Dermis microvascular lymphatic vessel endothelial cell (primary cell): ENCODE measurements at places on chromosomes 5 and 9. TPM values are rescaled to one million over a fixed set of nuclear protein-coding genes. Genes with fewer than 3 reads are reported as not detected.

DNA sequence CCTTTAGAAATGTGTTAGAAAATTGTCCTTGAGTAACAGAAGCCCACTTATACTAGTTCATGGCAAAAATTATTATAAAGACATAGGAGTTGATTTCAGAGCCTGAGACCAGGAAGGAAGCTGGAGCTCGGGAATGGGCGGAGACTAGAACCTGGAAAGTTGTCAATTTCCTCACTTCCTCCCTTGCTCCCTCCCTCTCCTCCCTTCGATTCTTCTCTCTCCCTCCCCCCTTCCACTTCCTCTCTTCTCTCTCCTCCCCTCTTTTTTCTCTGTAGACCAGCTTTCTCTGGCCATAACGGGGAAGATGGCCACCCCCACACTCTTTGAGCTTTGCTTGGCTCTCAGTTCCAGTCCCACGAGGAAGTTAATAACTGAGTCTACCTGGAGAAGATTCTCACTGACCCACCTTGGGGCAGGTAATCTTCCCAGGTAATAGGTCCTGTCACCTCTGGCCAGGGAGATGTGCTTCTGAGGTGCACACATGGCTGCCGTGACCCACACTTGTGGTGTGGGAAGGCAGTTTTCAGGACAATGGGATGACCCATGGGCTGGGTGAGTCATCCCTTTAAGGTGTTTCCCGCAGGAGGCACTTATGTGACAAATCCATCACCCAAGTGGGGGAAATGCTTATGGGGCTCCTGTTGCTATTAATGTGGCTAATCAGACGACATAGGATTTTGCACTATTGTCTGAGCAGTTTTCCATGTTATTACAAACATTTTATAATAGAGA lies 78.7 kb downstream of the HSPA4 start:
- DNase-seq = peak; percentile 20

GRCh38 chr9:26163931-26164330 lies 485.7 kb upstream of the TUSC1 start:
- DNase-seq = no peak

DNA sequence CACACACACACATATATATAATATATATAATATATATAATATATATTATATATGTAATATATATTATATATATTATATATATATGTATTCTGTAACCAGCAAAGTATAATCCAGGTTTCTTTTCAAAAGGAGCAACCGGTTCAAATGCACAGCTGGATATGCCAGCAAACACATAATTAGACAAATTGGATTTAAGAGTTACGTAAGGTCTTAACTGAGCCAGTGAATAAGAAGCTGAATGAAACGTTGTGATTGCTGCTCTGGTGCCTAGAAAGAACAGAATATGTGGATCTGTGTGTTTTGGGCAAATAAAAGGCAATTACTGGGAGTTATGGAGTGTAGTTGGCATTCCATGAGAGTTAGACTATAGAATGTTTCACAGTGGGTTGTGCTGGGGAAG lies 178.1 kb downstream of the SLF1 start:
- no peak for DNase-seq

DNA sequence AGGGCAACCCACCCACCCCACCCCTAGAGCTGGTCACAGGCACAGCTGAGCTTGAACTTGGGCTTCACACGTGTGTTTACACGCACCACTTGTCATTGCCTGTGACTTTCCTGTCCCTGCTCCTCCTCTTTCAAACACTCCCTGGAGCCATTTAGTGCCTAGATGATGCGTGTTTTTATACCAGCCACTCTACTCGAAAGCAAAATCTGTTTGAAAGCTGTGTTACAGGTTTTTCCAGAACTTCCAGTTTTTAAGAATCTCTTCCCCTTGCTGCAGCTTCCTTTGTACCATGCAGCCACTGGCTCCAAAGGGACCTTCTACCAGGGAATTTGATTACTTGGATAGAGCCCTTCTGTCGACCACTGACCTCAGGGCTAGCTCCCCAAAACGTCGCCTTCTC lies 78.8 kb upstream of the SPRY4 start:
- no peak for DNase-seq

DNA sequence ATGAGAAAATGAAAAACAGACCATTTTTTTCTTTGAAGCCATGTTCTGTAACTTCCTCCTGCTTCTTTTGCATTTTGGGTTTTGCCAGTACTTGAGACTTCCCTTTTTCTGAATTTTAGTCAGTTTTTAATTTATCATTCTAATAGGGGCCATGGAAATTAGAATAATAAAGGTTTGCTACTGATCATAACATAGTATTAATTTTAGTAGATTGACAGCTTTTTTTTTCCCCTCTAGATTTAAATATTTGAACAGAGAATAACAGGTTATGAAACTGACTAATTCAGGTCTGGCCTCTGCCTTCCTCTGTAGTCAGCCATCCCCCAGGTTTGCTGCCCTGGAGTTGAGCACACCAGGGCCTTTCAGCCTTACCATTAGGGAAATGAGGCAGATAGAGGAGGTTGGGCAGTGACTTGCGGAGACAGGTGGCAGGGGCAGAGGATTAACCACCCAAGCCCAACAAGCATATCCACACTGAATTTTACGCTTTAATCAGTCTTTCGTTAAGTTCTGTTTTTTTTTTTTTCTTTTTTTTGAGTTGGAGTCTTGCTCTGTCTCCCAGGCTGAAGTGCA lies 80.1 kb upstream of the TNFAIP8 start:
- no peak for DNase-seq

DNA sequence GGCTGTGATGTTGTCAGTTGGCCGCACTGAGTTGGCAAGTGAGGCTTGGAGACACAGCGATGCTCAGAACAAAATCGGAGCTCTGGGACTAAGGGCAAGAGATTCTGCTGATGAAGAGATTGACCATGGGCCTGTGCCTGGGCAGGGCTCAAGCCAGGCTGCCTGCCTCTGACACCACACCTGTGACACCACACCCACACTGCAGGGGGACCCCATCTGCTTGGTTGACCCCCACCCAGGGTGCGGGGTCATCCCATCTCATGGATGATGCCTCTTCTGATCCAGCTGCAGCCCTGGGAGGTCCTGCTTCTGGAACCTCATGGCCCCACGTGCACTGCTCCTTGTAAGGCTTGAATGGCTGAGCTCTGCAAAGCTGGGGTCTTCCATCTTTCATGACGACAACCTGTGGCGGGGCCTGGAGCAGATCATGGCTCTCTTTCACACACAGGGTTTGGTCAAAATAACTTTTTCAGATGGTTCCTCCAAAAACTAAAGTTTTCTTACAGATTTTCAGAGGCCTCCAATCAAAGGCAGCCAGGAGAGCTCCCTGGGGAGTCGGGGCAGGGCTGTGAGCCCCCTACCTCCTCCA lies 185.2 kb downstream of the GADD45G start:
- DNase-seq = no peak

- DNase-seq = no peak
These were observed 62.0 kb downstream of the ENC1 start for GRCh38 chr5:74578356-74579044.

GRCh38 chr9:98660541-98660940 lies 48.2 kb downstream of the GABBR2 start:
- no peak for DNase-seq

DNA sequence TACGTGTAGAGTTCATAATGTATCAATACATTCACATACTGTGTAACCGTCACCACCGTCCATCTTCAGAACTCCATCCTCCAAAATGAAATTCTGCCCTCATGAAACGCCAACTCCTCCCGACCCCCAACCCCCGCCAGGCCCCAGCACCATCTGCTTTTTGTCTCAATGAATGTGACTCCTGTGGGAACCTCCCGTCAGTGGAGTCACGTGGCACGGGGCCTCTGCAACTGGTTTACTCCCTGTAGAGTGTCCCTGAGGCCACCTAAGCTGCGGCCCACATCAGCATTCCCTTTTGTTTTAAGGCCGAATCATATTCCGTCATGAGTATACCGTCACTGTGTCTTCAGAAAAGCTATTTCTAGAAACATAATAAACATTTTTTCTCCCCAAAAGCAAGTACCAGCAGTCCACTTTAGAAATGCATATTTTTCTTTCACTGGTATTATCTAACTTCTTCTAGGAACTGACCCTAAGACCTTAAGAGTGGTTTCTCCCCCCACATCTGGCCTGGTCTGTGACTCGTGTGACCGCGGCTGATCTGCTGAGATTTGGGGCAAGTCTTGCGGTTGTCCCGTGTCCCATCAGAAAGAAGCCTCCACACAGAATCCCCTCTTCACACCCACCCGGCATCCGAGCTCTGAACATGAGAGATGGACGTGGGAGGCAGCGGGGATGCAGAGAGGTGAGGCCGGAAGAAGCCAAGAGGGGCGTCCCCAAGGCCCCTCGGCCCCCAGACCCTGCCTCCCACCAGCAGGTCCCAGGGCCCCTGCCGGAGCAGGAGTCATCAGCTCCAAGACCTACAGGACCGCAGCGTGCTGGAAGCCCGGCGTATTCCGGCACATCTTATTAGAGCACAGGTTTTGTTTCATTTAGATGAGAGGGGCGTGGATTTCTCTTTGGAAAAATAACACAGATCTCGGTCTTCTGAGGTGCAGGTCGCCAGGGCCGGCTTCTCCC lies 38.3 kb downstream of the SLC6A3 start:
- DNase-seq = no peak

GRCh38 chr5:59569158-59569557 lies 324.4 kb downstream of the PDE4D start:
- DNase-seq = no peak

DNA sequence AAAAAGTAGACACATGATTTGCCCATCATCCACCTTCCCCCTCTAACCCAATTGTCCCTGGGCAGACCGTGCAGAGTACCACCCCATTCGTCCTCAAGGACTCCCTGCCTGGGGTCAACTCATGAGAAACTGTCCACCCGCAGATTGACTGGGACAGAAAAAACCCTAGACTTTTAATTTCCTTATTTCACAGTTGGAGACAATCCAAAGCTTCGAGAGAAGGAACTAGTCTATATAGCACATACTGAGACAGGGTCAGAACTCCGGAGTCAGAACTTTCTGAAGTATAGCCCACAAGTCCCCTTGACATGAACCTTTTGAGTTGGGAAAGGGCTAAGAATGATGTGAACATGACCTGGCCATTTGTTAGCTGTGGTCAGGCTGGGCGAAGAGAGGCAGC lies 7.5 kb upstream of the GPX3 start:
- no peak for DNase-seq

DNA sequence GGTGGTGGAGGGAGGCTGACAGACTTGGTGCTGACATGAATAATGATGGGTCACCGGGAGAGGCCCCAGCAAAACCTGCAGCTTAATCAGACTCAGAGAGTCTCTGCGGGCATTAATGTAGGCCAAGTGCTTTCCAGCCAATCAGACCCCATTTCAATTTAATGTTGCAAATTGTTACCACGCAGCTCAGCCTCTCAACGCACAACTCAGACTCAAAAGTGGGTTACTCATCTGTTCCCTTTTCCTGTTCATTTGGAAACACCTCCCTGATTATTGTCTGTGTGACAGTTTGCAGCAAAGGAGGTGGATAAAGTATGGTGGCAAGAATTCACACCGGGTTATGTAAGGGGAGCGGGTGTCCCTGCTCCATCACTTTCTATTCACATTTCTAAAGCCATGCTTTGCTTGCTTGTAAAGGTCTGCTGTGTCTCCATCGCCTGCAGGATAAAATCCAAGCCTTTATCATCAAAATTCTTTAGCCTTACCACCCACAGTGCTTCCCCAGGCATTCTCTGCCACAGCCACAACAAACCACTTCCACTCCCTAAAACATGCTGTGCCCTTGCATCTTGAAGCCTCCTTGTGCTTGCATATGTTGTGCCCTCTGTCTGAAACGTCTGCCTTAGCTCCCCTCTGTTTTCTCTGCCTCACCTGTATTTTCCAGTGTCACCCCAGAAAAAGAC lies 156.5 kb downstream of the ASTN2 start:
- DNase-seq = no peak

DNA sequence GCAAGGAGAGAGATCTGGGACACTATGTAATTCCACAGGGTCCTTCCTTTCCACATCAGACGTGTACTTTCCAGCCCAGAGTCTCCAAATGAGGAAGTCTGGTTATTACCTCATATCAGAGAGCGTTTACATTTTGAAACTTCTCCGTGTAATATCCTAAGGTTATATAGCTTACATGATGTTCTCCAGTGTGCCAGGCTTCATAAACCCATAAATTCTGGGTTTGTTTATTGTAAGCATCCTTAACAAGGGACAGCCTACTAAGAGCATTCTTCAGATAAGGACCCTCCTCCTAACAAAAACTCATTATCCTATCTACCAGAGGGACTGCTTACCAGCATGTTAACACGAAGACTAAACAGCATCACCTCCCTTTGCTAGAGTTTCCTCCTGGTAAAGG lies 17.9 kb downstream of the SRFBP1 start:
- no peak for DNase-seq

DNA sequence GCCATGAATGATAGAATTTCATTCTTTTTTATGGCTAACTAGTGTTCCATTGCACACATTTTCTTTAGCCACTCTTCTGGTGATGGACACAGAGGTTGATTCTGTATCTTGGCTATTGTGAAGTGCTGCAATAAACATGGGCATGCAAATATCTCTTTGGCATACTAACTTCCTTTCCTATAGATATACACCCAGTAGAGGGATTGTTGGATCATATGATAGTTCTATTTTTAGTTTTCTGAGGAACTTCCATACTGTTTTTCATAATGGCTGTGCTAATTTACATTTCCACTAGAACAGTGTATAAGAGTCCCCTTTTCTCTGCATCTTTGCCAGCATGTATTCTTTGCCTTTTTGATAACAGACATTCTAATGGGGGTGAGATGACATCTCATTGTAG lies 50.4 kb upstream of the CDK5RAP2 start:
- no peak for DNase-seq

DNA sequence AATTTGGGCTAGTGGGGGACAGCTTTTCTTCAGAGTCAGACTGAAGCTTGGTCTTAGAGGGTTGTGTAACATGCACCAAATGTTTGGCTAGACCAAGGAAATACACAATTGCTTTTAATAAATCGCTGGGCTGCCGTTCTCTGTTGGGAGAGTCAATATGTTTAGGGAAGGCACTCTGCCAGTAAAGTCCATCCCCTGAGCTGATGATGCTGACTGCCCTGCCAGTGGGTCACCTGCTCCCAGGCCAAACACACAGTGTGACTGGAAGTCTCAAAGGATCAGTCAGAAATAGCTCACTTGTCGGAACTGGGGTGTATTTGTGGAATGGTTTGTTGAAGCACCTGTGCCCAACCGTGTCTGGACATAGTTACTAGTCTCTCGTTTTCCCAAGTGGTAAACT lies 17.9 kb upstream of the ZNF474 start:
- no peak for DNase-seq

The CATSPER3 gene
- under 0.01 and 0.13 TPM in 2 replicates for total RNA-seq

The PCDHGA6 gene
- total RNA-seq = 1.2 and 2.4 TPM in 2 replicates

The SHROOM1 gene
- 1.5 and 4.3 TPM in 2 replicates for total RNA-seq

The ANP32B gene
- total RNA-seq = 5.1 and 5.8 TPM in 2 replicates

The FSTL4 gene
- under 0.01 and 0.25 TPM in 2 replicates for total RNA-seq

The BNC2 gene
- 4.5 and 5.7 TPM in 2 replicates for total RNA-seq

The HTR4 gene
- total RNA-seq = not detected in 2 replicates

The DDX4 gene
- not detected in 2 replicates for total RNA-seq

The SPINK7 gene
- not detected in 2 replicates for total RNA-seq
